ENCODE measurements at places on chromosomes 4 and X.

DNA sequence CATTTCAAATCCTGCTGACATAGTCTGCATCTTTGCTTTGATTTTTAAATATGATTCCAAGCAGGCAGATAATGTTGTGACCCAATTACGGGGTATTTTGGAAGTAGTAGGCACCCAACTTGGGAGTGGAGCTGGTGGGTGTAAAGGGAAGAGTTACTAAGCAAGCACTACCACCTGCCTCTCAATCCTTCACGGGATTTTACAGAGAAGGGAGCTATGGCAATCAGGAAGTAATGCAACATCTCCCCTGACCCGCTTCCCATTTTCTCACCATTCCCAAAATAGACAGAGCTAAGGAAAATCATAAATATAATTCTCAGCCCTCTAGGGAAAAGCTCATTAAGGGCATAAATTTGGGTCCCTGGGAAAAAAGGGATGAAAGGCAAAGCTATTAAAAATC, 9.2 kb downstream of the APBB2 start:
- DNase-seq, result no peak

- no peak for DNase-seq
These were observed 15.9 kb upstream of the CCDC149 start for GRCh38 chr4:24928708-24929107.

GRCh38 chr4:155033604-155034003, 174.8 kb upstream of the NPY2R start:
- no peak for DNase-seq

DNA sequence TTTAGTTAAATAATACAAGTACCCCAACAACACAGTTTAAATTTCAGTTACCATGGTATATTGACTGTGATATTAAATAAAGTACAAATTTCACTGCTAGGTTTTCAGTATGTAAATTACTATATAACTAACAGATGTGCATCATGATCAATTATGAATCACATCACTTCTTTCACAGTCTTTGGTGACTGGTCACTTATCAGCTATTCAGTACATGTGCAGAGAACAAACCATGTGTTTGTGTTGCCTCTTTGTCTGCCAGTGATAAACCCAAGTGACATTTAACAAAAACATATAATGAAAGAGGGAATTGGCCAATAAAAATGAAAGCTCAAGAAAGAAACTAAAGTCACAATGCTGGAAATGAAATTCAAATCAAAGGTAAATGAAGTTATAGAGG, 249.3 kb downstream of the CHIC1 start:
- DNase-seq, result no peak

- DNase-seq, result no peak
These were observed 1290.9 kb downstream of the PCDH18 start for GRCh38 chr4:136241221-136241986.

- no peak for DNase-seq
These were observed 55.9 kb downstream of the HTRA3 start for GRCh38 chr4:8325291-8325973.

DNA sequence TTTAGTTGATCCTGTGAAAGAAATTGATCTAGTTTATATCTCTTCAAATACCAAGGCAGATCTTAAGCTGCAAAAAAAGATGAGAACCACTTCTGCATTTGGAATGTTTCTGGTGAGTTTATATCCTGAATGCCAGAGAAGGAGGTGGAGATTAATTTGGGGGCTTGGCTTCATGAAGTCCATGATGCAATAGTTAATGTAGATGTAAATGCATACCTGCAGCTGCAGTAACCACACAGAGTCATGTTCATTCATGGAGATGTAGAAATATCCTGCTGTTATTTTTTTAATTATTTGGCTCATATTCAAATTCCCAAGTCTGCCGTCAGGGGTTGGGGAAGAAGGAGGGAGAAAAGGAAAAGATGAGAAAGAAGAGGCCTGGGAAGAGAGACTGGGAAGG, at the start of gene SULT1E1:
TSS of gene SULT1E1 (minus strand) at position 94 of the 400 bp plus-strand sequence. CDS start 2,501 bp downstream, outside the sequence.
- DNase-seq, result no peak

GRCh38 chrX:119482481-119483480, 14.5 kb downstream of the SLC25A5 start:
- peak; percentile 21 for DNase-seq

- no peak for DNase-seq
These were observed at the start of gene ARSD for GRCh38 chrX:2928583-2929434. Gene ARSD, minus strand, starts transcription at chrX:2929339. Its CDS starts 64 bp downstream, at chrX:2929275.

DNA sequence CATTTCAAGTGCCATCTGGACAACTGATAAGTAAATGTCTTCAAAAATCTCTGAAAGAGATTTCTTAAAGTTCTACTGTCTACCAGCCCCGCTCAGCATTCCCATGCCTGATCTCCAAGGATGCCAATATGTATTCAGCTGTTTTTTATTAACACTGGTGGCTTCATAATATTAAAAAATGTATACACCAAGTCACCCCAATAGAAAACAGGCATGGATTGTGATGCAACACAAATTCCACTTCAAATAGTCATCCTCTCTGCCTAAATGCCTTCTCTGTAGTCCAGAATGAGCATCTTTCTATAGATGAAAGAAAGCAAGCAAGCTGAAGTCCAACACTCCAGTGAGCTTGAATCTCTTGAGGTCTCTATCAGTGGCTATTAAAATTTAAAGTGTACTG, 152.2 kb upstream of the PPARGC1A start:
- no peak for DNase-seq

GRCh38 chr4:98466868-98467599, 191.4 kb downstream of the TSPAN5 start:
- DNase-seq, result no peak

GRCh38 chr4:124943145-124943889, 230.8 kb upstream of the ANKRD50 start:
- no peak for DNase-seq

GRCh38 chr4:92091335-92091734, 212.4 kb upstream of the GRID2 start:
- no peak for DNase-seq

- no peak for DNase-seq
These were observed 1058.9 kb downstream of the C4orf33 start for GRCh38 chr4:130154901-130155300.
